ENCODE measurements at places on chromosomes 6 and 20.

DNA sequence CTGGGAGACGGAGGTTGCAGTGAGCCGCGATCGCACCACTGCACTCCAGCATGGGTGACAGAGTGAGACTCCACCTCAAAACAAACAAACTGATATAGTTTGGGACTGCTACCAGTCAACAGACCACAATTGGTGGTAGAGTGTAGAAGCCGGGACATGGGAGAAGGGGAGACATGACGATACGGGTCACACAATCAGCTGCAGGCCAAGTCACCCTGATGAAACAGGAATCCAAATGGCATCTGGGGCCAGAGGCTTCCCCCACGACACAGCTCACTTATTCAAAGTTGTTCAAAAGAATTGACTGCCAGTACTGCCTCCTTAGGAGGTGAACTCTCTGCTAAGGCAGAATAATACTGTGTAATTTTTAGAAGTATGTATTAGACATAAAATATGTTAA, 27.5 kb downstream of the AMD1 start:
- no peak for DNase-seq

DNA sequence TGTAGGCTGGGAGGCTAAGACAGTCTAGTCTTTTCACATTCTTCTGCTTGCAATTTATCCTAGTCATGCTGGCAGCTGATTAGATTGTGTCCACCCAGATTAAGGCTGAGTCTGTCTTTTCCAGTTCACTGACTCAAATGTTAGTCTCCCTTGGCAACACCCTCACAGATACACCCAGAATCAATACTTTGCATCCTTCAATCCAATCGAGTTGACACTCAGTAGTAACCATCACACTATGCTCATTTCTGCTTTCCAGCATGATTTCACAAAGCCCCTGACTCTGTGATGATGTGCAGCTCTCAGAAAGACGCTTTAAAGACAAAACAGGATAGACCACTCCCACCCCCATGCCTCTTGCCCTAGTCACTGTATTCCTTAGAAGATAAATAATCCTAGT, 693.0 kb downstream of the HTR1B start:
- no peak for DNase-seq

- DNase-seq = no peak
Observed at GRCh38 chr20:62039738-62040137, 25.9 kb downstream of the TAF4 start.

- DNase-seq = no peak
Observed at GRCh38 chr6:147262946-147263345, 58.7 kb downstream of the STXBP5 start.

DNA sequence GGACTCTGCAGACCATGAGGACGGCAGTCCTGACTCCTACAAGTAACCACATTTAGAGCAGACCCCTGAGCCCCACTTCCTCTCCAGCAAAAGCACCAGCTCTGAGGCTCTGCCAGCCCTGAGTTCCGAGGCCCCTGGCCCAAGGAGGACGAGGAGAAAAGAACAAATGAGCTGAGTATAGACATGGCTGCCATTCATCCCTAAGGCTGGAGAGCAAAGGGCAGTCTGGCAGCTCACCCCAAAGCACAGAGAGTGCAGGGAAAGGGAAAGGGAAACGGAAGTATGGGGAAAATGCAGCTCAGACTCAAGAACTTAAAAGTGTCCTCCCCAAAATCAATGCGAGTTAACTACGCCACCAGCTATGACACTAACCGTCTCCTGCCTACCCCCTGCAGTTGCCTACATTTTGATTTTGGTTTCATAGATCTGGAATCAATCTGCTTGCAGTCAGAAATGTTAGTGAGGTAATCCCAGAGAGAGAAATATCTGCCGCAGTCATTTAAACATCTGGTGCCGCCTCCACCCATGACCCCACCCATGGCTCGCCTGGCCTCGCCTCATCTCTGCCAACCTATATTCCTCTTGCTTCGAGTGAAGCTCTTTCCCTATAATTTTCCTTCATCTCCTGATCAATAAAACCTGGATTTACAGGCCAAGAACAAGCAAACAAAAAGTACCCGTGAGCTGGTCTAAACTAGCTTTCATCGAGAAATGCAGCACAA, 49.6 kb upstream of the AFDN start:
- no peak for DNase-seq

DNA sequence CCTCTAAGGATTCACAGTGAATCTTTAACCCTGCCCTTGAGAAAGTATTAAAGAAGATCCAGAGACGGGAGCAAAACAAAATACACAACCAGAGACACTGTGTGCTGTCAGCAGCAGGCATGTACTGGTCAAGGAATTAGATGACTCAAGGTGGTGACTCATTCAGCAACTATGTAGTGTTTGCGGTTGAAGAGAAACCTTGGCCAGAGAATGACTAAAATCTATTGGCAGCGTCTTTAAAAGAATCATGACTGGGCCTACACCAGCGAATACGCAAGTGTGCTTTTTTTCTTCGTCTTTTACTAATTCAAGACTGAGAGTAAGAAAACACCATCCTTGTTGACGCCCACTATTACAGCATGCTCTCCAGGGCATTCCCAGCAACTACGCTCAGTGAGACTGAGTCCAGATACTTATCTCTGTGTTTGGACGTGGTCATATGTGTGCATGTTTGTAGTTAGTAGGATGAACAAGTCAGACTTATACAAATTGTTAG, 72.4 kb upstream of the BACH2 start:
- DNase-seq = no peak

- DNase-seq = no peak
Observed at GRCh38 chr6:139536751-139537617, 162.5 kb upstream of the CITED2 start.

- no peak for DNase-seq
Observed at GRCh38 chr6:149060985-149061760, 256.3 kb upstream of the TAB2 start.

- DNase-seq = no peak
Observed at GRCh38 chr6:165701564-165702354, 38.7 kb upstream of the PDE10A start.

DNA sequence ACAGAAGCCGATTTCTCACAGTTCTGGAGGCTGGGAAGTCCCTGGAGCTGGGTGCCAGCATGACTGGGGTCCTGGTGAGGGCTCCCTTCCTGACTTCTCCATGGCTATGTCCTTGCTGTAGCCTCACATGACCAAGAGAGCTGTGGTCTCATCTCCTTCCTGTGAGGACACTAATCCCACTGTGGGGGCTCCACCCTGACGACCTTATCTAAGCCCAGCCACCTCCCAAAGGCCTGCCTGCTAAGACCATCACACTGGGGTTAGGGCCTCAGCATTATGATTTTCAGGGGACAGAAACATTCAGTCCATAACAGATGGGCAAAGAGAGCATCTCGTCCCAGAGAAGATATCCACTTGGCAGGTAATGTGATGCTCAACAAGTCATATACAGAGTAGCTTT, 16.8 kb downstream of the RPP40 start:
- DNase-seq = no peak

DNA sequence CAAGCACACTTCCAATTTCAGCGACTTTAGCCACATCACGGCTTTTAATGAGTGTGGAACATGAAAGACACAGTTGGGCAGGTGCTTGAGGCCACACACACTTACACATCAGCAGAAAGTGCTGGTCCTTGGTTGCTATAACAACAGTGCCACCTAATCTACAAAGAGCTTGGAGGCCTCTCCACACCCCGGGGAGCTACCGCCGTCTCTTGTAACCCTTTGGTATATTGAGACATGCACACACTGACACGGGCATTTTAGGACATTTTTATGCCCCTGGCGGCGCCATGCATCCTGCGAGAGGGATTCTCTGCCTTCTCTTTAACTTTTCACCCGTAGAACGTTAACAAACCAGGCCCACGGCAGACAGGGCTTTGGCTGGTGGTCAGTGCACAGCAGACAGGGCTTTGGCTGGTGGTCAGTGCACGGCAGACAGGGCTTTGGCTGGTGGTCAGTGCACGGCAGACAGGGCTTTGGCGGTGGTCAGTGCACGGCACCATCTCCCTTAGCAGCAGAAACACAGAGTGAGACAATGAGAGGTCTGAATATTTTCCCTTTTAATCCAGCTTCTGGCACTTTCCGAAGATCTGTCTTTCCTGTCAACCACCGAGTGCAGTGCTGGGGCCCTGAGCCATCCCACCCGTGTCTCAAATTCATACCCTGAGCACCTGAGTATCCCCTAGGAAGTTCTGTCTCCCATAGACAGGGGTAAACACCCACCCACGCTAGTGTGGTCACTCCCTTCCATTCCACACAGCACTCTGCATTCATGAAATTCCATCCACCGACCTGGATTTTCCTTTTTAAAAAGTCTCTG, 116.6 kb upstream of the RPS6KA2 start:
- no peak for DNase-seq

- DNase-seq = no peak
Observed at GRCh38 chr6:29887330-29887818, 55.0 kb upstream of the HLA-A start.

DNA sequence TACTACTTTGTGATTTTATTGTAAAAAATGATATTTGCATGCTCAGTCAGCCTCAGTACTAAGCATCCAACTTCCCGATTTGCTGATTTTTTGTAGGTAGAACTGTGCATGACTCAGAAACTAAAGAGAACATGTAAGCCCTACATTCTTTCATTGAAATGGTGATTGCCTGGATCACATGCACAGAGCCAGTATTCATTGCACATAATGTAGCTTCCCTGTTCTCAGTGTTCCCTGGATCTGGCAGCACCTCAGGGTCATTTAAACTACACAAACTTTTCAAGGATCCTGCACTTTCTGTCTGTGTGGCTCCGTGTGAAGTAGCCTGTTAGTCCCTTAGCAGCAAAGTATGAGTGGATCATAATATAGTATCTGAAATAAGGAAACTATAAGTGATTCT, 422.9 kb upstream of the AGPAT4 start:
- DNase-seq = no peak

GRCh38 chr6:83047065-83047754, 18.4 kb downstream of the UBE3D start:
- no peak for DNase-seq

- DNase-seq = no peak
Observed at GRCh38 chr6:5781019-5781418, 225.7 kb downstream of the NRN1 start.

GRCh38 chr6:143191361-143191760, 130.7 kb downstream of the AIG1 start:
- DNase-seq = no peak

DNA sequence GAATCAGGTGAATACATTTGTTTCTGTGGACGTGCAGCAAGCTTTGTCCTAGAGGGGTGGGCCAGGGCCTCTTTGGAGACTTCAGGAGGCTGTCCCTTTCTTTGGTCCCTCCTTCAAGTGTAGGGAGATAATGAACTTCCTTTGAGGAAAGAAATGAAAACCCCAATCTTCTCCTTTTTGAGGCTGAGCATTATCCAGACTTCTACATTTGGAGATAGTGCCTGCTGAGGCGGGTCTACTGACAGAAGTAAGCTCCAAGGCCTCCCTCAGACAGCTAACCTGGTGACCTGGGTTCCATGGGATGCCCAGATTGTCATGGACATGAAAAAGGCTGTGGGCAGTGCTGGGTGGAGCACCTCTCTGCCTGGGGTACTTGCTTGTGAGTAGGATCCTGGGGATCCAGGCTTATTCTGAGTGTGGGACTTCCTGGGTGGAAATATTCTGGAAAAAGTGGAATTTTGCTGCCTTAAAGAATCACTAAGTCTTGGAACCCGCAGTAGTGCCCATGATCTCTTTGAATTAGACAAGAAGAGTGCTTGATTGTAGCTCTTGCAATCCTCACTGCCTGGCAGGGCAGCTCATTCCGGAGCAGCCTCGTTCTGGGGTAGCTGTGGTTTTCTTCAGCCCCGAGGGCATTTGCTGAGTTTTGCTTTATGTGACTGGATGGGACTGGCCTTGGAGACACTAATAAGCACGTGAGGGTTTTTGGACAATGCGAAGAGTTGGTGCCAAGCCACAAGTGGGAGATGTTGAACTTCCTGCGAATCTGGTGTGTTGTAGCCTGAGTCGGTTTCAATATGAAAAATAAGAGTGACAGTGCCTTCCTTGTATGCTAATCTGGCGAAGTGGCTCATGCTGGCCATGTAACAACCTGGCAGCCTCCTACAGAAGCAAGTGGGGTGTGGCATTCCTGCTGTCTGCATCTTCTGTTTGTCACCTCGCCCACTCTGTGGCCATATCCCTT, 28.1 kb downstream of the SNRNP48 start:
- DNase-seq = no peak

- no peak for DNase-seq
Observed at GRCh38 chr20:37839432-37839827, 63.5 kb upstream of the VSTM2L start.

- no peak for DNase-seq
Observed at GRCh38 chr6:20416567-20417345, 15.1 kb downstream of the E2F3 start.

DNA sequence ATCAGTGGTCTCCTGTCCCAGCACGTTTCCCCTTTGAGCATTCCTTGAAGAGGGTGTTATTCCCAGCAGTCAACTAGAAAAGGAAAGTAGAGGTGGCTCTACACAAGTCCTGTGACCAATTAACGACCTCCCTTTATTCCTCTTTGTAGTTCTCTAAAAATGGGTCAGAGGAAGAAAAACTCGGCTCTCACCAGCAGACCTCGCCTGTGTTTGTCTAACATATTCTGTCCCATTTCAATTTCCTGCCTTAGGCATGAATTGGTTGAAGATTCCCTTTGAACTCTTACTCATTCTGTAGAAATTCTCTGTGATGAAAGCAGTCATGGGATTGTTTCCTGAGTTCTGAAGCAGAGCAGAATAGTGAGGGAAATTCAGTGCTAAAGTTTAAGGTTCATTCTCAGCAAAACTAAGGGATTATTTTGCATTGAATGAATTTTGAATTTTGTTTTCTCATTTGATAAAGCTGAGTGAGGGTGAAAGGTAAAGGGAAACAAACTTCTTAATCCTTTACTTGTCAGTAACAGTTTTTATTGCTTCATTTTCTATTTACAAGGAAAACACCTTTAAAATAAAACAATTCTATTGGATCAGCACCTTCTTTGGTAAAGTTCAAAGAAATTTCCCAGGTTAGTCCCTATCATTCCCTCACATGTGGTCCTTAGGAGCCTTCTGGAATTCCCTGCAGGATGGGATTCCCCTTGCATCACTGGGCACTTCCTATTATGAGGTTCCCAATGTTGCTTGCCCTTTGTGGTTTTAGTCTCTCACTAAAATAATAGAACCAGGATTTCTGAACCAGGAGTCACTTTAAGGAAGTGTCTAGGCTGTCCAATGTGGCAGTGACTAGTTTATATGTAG, 105.8 kb downstream of the SLX4IP start:
- no peak for DNase-seq

DNA sequence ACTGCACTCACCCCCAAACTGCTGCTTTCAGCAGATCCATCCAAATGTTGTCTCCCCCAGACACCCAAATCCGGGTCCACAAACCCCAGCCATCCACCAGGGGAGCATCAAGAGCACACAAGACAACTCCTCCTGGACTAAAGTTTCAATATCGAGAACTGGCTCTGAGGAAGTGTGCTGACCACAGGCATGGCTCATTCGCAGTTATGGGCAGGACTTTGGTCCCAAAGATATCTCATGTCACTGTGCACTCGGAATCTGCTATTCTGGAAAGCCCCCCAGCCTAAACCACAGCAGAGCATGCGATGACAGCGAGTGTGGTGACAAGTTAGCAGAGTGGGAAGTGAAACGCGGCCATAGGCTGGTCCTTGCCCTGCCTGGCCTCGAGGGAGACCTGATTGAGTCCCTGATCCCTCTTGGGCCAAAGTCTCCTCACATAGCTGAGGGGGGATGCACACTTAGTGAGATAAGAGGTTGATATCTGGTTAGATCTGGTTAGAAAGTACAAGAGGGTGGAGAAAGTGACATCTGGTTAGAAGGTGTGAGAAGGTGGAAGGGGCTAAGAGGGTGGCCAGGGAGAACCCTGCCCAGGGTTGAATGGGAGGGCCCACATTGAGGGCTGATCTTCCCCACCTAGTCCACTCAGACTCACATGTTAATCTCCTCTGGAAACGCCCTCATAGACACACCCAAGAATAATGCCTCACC, 149.7 kb downstream of the MRPL14 start:
- DNase-seq = no peak

Measured in caudate nucleus (tissue), 63 donors.